ENCODE measurements at places on chromosomes 7 and 10.
A peak's percentile ranks its signal among the peaks of the same experiment; 100 is the strongest.

DNA sequence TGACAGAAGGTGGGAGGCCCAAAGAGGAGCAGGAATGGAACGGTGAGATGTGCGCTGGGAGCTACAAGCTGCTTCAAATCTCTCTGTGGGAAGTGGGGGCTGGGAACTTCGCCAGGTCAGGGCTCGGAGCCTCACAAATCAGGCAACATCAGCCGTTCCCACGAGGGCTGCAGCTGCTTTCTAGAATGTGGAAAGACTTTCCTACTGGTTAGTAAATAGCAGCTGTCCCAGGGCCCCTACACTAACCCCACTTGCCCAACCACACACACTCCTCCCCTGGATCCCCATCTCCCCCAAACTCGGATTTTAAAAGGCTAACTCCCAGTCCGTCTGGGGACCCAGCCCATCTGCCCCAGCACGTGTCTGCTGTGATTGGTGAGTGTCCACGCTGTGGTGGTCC is 40.6 kb upstream of the PITRM1 start:
- DNase-seq: no peak

- no peak for DNase-seq
Observed at GRCh38 chr10:111146025-111146640, 69.3 kb downstream of the ADRA2A start.

DNA sequence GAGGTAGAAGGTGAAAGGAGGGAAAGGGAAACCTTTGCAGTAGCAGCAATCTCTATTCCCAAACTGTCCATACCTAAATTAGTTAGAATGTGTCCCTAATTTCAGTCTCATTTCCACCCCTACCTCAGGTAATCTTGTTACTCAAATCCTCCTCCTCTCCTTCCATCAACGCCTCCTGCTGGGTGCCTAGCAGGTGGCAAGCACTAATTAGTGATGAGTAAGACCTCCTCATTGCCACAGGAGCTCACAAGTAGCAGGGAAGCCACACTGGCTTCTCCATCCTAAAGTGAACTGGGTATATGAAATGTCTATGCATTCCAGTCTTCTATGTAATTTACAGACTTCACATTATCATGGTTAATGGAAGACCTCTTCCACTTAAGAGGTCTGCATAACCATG is 25.7 kb upstream of the FAM133B start:
- DNase-seq: no peak

- no peak for DNase-seq
Observed at GRCh38 chr10:77087366-77087765, 550.2 kb downstream of the KCNMA1 start.

GRCh38 chr10:73781879-73782748 is at the start of gene CHCHD1:
CHCHD1 (plus strand) TSS chr10:73782048; CDS start chr10:73782076, 28 bp downstream.
- peak; percentile 93 for DNase-seq

- DNase-seq: no peak
Observed at GRCh38 chr7:29976673-29977415, 12.8 kb downstream of the SCRN1 start.

DNA sequence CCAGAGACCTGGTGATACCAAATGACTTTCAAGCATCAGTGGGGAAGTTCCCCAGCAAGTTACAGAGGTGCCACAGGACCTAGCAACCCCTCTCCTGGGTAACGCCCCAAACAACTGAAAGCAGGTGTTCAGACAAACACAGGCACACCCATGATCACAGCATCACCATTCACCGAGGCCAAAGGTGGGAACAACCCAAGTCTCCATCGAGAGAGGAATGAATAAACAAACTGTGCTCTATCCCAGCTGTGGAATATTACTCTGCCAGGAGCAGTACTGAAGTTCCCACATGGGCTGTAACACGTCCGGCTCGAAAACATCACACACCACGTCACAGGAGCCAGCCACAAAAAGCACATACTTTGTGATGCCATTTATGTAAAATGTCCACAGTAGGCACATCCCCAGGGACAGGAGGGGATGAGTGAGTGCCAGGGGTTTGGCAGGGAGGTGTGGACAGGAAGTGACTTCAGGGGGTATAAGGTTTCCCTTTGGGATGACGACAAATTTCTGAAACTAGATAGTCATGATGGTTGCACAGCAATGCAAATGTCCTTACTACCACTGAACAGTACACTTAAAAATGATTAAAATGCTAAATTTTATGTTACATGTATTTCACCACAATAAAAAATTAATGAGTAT is 222.8 kb downstream of the TNS3 start:
- no peak for DNase-seq

DNA sequence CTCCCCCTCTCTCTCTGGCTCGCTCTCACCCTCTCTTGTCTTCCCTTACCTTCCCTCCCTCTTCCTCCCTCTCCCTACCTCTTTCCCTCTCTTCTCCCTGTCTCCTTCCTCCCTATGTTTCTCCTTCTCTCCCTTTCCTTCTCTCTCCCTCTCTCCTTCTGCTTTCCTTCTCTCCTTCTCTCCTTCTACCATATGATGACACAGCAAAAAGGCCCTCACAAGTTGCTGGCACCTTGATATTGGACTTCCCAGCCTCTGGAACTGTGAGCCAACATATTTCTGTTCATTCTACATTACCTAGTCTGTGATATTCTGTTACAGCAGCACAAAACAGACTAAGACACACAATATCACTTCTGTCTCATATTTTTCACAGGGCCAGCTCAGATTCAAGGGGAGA is 135.0 kb downstream of the ADAM22 start:
- DNase-seq: no peak

DNA sequence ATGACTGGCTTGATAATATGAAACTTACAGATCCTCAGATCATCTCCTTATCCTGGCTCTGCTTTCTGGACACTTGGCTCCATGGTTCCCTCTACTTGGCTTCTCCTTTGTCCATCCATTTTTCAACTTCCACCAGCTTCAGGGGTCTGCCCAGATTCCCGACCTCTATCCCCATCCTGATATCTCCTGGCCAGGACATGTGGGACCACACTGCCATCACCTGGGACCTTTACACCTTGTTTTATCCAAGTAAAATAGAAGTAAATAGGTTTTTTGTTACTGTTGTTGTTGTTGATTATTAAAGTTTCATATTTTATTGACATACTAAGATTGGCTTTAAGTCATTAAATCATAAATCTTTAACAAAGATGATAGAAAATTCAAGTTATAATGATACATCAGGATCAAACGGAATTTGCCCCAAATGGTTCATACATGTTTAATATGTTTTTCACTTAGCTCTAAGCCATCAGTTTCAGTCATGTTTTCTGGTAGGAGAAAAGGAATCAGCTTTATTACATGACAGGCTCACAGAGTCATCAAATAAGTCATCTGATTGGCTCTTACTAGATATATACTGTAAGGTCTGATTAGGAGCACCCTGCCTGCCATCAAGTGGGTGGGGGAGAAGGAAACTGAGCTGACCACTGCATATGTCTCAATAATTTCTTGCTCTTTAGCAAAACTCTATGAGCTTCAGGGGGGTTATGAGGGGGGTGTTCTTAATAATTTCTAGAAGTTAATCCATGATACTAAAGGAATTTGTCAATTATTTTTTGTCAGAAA is 111.5 kb upstream of the AHR start:
- DNase-seq: no peak

DNA sequence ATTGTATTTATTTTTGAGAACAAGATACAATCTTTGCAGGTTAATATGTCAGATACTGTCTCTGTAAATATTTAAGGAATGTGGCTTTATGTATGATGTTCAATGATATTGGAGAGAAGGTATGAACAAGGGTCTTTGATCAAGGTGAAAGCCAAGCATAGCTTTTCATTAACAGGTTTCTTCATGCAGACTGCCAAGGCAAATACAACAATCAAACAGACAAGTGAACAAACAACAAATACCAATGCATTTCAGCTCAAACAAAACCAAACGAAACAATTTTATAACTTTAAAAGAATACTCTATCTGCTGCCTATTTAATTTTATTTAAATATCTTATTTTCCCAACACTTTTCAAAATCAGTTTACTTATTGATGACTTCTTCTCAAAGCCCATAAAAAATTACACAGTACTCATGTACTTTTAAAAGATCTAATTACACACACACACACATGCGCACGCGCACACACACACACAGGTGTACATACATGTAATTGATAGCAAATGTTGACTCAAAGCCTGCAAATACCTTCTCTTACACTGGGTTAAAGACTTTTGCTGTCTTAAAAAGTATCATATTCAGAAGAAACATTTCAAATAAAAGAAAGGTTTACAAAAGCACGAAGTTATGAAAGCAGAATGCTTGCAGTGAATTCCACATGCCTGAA is 201.1 kb upstream of the CCDC6 start:
- DNase-seq: no peak

- no peak for DNase-seq
Observed at GRCh38 chr10:127855591-127855881, 37.2 kb downstream of the CLRN3 start.

DNA sequence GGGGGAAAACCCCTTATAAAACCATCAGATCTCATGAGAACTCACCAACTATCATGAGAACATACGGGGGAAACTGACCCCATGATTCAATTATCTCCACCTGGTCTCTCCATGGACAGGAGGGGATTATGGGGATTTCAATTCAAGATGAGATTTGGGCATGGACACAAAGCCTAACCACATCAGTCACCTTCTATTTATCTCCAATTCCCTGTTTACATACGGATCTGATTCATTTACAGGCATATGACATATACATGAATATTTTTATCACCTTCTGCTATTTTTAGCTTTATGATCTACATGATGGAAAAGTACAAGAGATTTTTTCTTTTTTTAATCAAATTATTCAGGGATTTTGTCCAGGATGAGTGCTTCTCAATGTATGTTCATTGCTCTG is 944.5 kb downstream of the REEP3 start:
- DNase-seq: no peak

- no peak for DNase-seq
Observed at GRCh38 chr10:76396134-76396533, 964.7 kb downstream of the LRMDA start.

- DNase-seq: no peak
Observed at GRCh38 chr7:122972056-122972455, 23.4 kb downstream of the TAS2R16 start.

DNA sequence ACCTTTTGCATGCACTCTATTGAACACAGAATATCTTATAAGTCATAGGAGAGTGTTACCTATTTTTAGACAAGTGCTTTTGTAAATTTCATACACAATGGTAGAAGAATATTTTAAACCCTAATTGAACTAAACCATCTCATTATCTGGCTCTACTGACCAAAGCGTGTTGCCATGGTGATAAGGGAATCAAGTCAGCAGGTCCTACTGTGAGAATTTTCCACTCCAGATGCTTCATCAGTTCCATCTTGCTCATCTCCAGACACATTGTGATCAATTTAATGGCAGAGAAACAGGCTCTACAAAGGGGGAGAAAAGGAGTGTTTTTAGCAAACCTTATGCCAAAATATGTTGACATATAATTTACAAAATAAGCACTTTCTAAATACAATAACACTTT is 621.9 kb upstream of the GHITM start:
- DNase-seq: no peak

GRCh38 chr7:88310956-88311674 is 4.4 kb upstream of the STEAP4 start:
- no peak for DNase-seq

GRCh38 chr7:130947792-130948580 is 214.0 kb upstream of the KLF14 start:
- DNase-seq: no peak

DNA sequence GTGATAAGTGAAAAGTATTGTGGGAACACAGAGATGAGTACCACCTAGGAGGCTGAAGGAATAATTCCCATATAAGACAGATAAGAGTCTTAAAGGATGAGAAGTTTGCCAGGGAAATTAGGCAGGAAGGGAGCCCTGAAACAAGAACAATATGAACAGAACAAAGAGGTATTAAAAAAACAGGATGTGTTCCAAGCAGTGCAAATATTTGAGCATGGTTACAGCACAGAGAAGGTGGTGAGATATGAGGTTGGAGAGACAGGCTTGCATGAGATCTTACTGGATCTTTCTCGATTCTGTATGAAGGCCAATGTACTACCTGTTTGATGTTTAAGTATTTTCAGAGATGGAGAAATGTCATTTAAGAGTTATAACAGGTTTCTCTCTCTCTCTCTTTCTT is 20.3 kb downstream of the TAC1 start:
- DNase-seq: no peak

DNA sequence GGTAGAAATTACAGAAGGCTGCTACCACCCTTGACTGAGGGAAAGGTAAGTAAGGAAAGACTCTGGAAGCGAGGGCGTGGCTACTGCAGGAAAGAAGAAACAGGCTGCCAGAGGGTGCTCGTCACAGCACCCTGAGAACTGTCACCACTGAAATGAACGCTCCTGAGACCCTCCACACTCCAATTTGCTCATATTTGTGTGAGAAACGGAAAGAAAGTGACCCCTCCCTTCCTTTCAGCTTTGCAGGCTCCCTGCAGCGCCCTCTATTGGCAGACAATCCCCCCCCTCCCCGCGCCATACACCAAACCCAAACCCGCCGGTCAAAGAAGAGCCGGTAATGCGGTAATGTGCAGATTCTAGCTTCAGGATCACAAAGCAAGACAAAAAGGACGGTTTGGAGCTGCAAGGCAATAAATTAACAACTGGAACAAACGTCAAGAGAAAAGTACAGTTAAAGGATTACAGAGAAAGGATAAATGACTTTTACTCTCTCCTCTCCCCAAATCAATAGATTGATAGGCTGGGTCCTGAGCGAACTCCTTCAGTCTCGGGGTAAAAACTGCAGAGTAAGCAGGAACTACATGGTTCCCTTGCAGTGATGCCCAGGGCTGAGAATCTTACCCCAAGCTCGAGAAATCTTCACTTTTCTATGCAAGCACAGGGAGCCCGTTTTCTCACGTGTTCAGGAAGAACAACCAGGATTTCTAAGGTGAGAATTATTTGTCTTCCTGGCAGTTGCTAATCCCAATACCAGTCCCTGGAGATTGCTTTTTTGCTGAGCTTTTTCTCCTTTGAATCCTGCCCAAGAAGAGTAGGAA is 47.6 kb downstream of the STEAP1B start:
- DNase-seq: no peak

GRCh38 chr7:27784399-27785053 is 44.6 kb downstream of the TAX1BP1 start:
- peak; percentile 8 for DNase-seq

DNA sequence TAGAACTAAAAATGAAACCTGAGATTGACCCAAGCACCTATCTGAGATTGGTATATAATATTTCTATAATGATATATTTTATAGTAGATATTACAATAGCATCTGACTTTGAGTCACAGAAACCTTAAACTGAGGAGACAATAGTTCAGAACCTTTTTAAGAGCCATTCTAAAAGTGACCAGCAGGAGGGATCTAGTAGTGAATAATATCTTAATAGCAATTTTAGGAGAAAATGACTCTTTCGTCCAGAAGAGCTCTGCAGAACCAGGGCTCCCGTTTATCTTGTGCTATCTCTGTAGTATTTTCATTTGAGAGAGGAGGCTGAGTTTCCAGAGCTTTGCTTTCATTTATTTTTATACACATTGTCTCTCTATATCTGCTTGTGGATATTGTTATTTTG is 68.1 kb downstream of the PODXL start:
- DNase-seq: no peak

DNA sequence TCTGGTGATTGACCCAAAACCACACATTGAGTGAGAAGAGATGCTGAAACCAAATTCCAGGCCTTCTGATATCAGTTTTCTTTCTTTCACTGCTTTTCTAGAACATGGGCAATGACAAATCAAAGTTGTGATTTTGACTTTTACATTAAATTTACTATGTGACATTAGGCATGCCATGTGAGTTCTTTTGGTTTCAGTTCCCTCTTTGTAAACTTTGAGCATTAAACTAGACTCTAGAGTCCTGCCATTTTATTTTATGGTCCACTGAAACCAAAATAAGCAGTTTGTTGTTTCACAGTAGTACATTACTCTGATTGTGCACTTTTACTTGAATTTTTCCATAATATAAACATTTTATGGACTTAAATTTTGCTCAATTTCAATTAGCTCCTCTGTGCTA is 381.1 kb upstream of the SEMA3D start:
- DNase-seq: no peak
